ENCODE measurements at places on chromosomes 12 and 14.

- H3K27me3 ChIP-seq, result peaks cover 19% of the 10 kb centered on the region
- H3K36me3 ChIP-seq, result no peaks in the 10 kb centered on the region
Observed at GRCh38 chr12:47578836-47579235, 127.0 kb downstream of the RPAP3 start.

DNA sequence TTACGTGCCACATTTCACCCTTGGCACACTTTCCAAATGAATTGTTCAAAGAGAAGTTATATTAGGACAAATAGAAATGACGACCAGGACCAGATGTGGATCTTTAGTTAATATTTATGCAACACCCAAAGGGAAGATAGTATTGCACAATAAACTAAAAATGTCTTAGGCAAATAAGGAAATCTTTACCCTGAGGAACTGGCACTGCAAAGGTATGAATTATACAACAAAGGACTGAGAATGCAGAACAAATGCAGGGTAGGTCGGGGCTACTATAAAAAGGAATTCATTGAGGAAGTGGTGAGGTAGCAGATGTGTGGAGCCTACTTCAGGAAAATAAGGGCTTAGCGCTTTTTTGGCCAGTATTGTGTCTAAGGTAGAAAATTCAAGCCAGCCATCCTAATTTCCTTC lies 3.9 kb upstream of the TMTC2 start:
- H3K4me1 ChIP-seq, result peaks cover 13% of the 10 kb centered on the region
- no peaks in the 10 kb centered on the region for H3K36me3 ChIP-seq
- no peak for DNase-seq
- peaks cover 13% of the 10 kb centered on the region for H3K27me3 ChIP-seq
- no peak overlapping the region for H3K27ac ChIP-seq

DNA sequence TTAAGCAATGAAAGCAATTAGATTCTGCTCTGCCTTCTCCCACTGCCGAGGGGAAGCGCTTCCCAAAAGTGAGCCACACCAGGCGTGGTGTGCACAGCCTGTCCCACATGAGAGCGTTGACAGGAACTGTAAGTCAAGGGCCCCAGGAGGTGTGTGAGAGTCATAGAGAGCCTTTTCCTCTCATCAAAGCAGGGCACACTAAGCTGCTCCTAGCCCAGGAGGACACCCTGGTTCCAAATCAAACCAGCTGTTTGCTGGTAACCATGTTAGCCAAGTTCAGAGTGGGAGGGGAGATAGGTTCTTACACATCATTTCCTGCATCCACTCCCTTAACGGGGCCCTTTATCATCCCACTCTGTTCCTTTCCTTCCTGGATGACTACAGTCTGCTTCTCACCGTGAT lies 98.3 kb downstream of the SPTSSA start:
- peaks cover 34% of the 10 kb centered on the region for H3K27me3 ChIP-seq
- no peaks in the 10 kb centered on the region for H3K4me1 ChIP-seq
- DNase-seq, result no peak
- H3K27ac ChIP-seq, result no peak overlapping the region
- no peaks in the 10 kb centered on the region for H3K36me3 ChIP-seq
- H3K4me3 ChIP-seq, result no peak overlapping the region

DNA sequence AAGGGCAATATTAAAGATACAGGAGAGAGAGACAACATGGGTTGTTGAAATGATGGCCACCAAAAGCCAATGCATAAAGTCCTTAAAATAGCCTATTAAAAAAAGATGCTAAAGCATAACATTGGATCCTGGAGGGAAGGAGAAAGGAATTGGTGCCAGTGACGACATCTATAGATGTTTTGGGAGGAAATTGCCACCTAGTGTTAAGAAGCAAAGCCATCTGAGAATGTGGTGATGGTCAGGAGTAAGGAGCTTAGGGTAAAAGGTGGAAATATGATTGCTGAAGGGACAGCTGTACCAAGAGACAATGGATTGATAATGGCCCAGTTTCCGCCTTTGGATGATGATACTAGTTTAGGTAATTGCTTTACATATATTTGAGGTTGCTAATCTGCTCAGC lies 85.1 kb downstream of the TMEM30B start:
- H3K27ac ChIP-seq, result no peak overlapping the region
- no peak for DNase-seq
- no peak overlapping the region for H3K4me3 ChIP-seq
- H3K4me1 ChIP-seq, result no peaks in the 10 kb centered on the region

DNA sequence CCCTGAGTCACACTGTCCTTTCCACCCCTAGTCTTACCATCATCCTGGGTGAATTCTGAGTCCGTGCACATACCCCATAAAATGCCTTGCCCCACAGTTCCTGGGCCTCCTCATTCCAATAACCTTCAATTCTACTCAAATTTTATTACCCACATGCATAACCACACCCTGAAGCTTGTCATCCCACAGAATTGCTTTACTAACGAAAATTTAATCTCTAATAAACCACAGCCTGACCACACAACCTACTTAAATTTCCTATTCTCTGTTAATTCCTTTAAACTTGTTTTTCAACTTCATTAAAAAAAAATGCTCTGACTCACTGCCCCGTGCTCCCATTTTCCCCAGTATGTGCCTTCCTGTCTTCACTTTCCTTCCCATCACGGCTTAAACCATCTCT lies 205.9 kb downstream of the PHLDA1 start:
- H3K4me1 ChIP-seq, result no peaks in the 10 kb centered on the region
- H3K27me3 ChIP-seq, result peaks cover 9% of the 10 kb centered on the region
- no peaks in the 10 kb centered on the region for H3K36me3 ChIP-seq
- H3K27ac ChIP-seq, result no peak overlapping the region
- DNase-seq, result no peak

DNA sequence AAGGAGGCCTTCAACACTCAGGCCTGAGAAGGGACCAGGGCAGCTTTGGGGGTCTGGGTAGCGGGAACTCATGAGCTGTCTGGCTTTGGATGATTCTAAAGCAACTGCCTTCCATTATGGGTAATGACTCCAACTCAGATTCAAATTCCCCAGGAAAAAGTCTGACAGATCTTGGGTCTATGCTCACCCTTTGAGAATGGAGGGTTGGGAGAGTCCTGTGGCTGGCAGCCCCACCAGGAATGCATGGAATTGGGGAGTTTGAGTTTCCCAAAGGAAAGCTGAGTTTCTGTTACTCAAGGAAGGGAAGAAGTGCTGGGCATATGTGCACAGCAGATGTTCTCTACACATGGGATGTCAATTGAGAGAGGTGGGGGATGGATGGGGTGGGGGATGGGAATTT lies 22.4 kb upstream of the LTBP2 start:
- H3K36me3 ChIP-seq, result no peaks in the 10 kb centered on the region
- H3K27me3 ChIP-seq, result no peaks in the 10 kb centered on the region
- H3K4me1 ChIP-seq, result no peaks in the 10 kb centered on the region
- DNase-seq, result no peak
- H3K27ac ChIP-seq, result no peak overlapping the region

DNA sequence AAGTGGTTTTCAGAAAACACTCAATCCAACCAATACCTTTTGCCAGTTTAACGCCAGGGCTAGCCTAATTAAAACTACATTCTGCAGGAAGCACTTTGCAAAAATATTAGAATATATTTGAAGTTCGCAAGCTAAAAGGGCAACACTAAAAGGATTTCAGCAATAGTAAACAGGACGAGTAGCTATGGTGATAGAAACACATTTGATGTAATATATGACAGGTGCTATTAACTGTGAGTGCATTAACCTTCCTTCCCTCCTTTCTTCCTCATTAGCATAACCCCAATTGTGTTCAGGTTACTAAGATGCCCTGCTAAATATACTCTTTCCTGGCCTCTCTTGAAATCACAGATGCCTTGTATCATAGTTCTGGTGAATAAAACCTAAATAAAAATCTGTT lies 85.6 kb upstream of the TMCC3 start:
- H3K4me3 ChIP-seq, result no peak overlapping the region
- H3K27me3 ChIP-seq, result peaks cover 6% of the 10 kb centered on the region
- H3K4me1 ChIP-seq, result peaks cover 5% of the 10 kb centered on the region
- DNase-seq, result no peak
- peaks cover 21% of the 10 kb centered on the region for H3K36me3 ChIP-seq
- H3K27ac ChIP-seq, result no peak overlapping the region

DNA sequence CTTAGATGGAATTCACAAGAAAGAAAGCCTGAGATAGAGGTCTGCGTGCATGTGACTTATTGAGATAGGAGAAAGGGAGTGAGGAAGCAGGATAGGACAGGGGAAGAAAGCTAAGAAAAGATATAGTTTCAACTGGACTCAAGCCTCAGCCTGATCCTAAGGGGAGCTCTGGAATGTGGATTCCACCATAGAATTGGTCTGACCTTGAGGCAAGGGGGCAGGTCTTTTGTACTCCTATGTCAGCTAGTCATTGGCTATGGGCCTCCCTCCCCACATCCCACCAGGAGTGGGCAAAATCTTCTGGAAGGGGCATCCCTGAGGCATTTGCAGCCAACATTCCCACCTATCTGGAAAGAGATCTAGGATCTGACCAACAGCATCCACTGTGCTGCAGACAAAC lies 88.5 kb upstream of the HSPB8 start:
- no peak overlapping the region for H3K4me3 ChIP-seq
- DNase-seq, result no peak
- peaks cover 4% of the 10 kb centered on the region for H3K27me3 ChIP-seq
- no peaks in the 10 kb centered on the region for H3K4me1 ChIP-seq

DNA sequence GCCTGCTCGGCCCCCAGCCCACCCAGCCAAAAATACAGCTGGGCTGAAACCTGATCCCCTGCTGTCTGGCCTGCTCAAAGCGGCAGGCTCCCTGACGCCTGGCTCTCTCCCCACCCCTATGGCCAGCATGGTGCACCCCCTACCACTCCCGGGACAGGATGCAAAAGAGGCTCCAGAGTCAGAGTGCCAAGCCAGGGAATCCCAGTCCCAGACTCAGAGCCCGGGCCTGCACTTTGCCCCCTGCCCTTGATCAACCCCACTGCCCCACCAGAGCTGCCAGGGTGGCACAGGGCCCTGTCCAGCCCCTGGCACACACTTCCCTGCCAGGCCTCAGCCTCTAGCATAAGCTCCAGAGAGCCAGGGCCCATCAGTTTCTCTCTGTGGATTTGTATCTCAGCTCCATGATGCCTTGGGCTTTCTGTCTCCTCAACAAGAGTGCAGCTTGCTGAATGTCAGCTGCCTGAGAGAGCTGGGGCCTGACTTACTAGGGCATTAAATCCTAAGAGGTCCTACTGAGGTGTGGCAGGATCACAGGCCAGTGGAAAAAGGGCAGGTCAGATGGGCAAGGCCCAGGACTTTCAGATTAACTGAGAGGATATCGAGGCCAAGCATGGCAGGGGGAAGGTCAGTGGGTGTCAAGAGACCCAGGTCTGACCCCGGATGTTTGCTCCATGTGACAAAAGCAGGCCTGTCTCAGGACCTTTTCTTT lies 13.9 kb downstream of the ACVRL1 start:
- no peak overlapping the region for H3K27ac ChIP-seq
- H3K4me1 ChIP-seq, result peaks cover 31% of the 10 kb centered on the region

GRCh38 chr12:122080149-122081082 lies 1.9 kb downstream of the MLXIP start:
- DNase-seq, result no peak
- H3K4me1 ChIP-seq, result peaks cover 76% of the 10 kb centered on the region
- H3K27ac ChIP-seq, result no peak overlapping the region
- H3K4me3 ChIP-seq, result peak overlapping the region; percentile 86
- H3K27me3 ChIP-seq, result no peaks in the 10 kb centered on the region
- no peaks in the 10 kb centered on the region for H3K36me3 ChIP-seq

GRCh38 chr12:130076752-130077151 lies 85.5 kb upstream of the FZD10 start:
- peaks cover 7% of the 10 kb centered on the region for H3K27me3 ChIP-seq
- DNase-seq, result no peak
- no peak overlapping the region for H3K4me3 ChIP-seq
- no peak overlapping the region for H3K27ac ChIP-seq

- H3K36me3 ChIP-seq, result no peaks in the 10 kb centered on the region
- H3K27ac ChIP-seq, result no peak overlapping the region
- peaks cover 11% of the 10 kb centered on the region for H3K27me3 ChIP-seq
- H3K4me1 ChIP-seq, result no peaks in the 10 kb centered on the region
Observed at GRCh38 chr12:117408161-117408791, 46.9 kb upstream of the NOS1 start.

GRCh38 chr14:93175492-93175891 lies 9.2 kb downstream of the MOAP1 start:
- no peak overlapping the region for H3K4me3 ChIP-seq
- H3K27ac ChIP-seq, result no peak overlapping the region
- H3K27me3 ChIP-seq, result no peaks in the 10 kb centered on the region

- H3K27ac ChIP-seq, result no peak overlapping the region
- H3K36me3 ChIP-seq, result peaks cover 20% of the 10 kb centered on the region
- no peak overlapping the region for H3K4me3 ChIP-seq
- no peaks in the 10 kb centered on the region for H3K27me3 ChIP-seq
Observed at GRCh38 chr12:76784600-76785051, 20.7 kb downstream of the ZDHHC17 start.

DNA sequence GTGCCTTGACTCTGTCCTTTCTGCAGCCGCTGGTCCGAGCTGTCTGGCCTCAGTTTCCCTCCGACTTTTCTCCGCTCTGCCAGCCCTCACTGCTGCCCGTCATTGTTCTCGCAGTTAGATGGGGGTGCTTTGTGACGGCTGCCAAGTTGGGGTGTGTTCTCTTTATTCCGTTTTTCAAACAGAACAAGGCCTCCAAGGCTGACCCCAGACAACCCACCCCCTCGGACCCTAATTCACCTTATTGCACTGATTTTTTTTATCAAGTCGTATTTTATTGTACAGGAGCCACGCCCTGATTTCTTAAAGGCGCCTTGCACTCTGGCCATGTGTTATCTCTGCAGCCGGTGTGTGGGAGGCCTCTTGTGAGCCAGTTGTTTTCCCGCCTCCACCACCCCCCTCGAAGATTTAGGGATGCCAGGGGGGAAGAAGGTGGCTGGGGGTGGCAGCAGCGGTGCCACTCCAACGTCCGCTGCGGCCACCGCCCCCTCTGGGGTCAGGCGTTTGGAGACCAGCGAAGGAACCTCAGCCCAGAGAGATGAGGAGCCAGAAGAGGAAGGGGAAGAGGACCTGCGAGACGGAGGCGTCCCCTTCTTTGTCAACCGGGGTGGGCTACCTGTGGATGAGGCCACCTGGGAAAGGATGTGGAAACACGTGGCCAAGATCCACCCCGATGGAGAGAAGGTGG lies 1.3 kb downstream of the VASH1 start:
- peak overlapping the region; percentile 79 for H3K4me3 ChIP-seq
- peaks cover 15% of the 10 kb centered on the region for H3K4me1 ChIP-seq
- H3K27ac ChIP-seq, result peak overlapping the region; percentile 28

- peaks cover 29% of the 10 kb centered on the region for H3K4me1 ChIP-seq
- H3K36me3 ChIP-seq, result no peaks in the 10 kb centered on the region
- no peak overlapping the region for H3K27ac ChIP-seq
- H3K4me3 ChIP-seq, result no peak overlapping the region
Observed at GRCh38 chr14:65424531-65424930, 12.0 kb downstream of the FUT8 start.

- H3K4me3 ChIP-seq, result no peak overlapping the region
- peaks cover 7% of the 10 kb centered on the region for H3K4me1 ChIP-seq
- DNase-seq, result no peak
- no peaks in the 10 kb centered on the region for H3K27me3 ChIP-seq
- peaks cover 13% of the 10 kb centered on the region for H3K36me3 ChIP-seq
Observed at GRCh38 chr12:113287146-113287898, 47.6 kb downstream of the SLC8B1 start.

GRCh38 chr14:59438195-59438647 lies 27.0 kb downstream of the GPR135 start:
- no peaks in the 10 kb centered on the region for H3K27me3 ChIP-seq
- H3K4me1 ChIP-seq, result no peaks in the 10 kb centered on the region
- H3K27ac ChIP-seq, result no peak overlapping the region
- no peaks in the 10 kb centered on the region for H3K36me3 ChIP-seq
- no peak overlapping the region for H3K4me3 ChIP-seq
